Activated T-helper 1 cell treated with anti-CD3 and anti-CD28 coated beads, Interleukin-12 subunit alpha, Interleukin-12 subunit beta, Interleukin-2, Interleukin-4 antibody, amounts not matched to agents 30 ng/mL and 10 ng/mL and 1 ng/mL, durations not matched to agents 14 hours and 24 hours and 36 hours (primary cell): ENCODE measurements at places on chromosomes 6 and 20. TPM values are rescaled to one million over a fixed set of nuclear protein-coding genes. Genes with fewer than 3 reads are reported as not detected.

- no peak for DNase-seq
Measured at GRCh38 chr20:63238514-63239125, 2.9 kb downstream of the BIRC7 start.

GRCh38 chr20:36919715-36920333 lies 31.7 kb downstream of the SAMHD1 start:
- DNase-seq = peak; percentile 23

DNA sequence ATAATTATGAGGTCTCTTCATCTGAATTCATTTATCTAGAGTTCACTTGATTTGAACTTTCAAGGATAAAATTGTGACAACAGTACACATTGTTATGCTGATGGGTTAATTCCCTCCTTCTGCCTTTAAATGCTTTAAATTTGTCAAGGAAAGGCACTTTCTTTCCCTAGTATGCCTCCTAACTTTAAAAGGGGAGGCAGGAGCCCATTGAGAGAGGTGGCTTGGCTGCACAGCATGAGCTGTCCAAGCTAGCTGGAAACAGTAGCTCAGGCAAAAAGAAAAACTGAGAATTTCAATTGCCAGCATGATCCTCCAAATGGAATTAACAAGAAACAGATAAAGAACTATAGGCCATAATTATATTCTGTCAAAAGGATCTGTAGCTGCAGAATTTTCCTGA lies 243.3 kb upstream of the GRIK2 start:
- DNase-seq = no peak

- DNase-seq = peak; percentile 79
Measured at GRCh38 chr20:50146732-50147662, 6.5 kb downstream of the PEDS1 start.

The TLDC2 gene
- not detected in 2 replicates for total RNA-seq

- DNase-seq = no peak
Measured at GRCh38 chr6:159312206-159312605, 143.0 kb downstream of the FNDC1 start.

DNA sequence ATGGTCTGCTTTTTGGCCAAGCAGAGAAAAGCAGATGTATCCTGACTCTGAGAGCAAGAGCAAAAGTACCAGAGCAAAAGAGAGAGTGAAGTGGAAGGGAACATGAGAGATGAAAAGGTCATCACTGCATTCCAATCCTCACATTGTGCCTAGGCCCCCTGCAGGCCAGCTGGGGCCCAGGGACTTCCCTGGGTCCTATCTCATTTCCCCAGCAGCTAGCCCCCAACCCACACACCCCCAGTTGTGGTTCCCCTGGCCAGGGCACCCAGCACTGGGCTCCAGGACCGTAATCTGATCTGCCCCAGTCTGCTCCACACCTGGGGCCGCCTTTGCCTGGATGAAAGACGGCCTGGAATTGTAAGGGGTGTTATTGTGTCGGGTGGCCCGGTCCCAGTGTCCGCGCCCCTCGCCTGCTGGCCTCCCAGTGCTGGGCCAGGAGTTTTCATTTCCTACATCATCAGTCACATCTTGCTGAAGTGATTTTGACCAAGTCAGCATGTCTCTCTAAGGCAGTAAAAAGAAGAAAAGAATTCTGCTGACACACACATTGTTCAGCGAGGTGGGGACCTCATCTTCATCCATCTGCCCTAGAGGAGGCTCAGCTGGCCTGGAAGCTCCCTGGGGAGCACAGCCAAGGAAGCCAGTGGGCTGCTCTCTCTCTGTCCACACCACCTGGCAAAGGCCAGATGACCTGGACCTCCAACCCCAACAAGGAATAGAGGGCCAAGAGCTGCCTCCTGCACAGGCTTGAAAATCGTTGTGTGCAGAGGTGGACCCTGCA lies 4.0 kb upstream of the BMP7 start:
- DNase-seq = no peak

GRCh38 chr6:136657666-136658065 lies 107.4 kb upstream of the MAP7 start:
- DNase-seq = no peak

DNA sequence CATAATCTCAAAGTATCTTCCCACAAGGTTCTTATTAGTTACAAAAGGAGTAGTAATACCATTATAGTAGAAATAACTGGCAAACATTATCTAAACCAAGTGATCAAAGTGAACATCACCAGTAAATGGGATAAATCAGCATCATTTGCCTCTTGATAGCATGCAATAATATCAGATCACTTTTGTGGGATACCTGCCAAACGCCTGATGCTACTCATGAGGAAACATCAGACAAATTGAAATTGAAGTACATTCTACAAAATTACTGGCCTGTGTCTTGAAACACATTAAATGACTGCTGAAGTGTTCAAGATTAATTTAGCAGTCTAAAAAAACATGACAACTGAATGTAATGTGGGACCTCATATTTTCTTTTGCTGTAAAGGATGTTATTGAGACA lies 208.1 kb downstream of the TINAG start:
- DNase-seq = no peak
